ENCODE measurements at places on chromosomes 7 and 10.
A peak's percentile ranks its signal among the peaks of the same experiment; 100 is the strongest.

DNA sequence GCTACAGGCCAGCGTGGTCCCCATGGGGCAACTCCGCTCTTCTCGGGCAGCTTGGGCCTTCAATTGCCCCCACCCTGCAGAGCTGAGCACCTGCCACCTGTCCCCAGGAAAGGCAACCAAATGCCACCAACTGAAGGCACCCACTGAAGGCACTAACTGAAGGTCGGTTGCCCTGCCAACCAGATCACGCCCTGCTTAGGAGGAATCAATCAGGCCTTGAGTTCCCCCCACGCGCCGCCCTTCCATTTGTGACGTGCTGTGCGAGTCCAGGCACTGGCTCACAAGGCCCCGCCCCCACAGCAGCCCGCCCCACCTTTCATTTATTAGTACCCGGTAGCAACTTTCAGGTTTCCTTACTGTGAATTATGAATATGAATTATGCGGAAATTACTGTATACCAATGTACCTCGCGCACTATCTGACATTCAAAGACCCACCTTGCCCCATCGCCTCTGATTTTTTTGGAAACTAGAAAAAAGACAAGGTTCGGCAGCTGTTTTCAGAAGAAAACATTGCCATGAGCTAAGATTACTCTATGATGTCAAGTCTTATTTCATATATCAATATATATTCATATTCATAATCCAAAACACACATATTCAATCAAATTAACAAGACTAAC, 83.6 kb upstream of the ABI1 start:
- no peak for DNase-seq

DNA sequence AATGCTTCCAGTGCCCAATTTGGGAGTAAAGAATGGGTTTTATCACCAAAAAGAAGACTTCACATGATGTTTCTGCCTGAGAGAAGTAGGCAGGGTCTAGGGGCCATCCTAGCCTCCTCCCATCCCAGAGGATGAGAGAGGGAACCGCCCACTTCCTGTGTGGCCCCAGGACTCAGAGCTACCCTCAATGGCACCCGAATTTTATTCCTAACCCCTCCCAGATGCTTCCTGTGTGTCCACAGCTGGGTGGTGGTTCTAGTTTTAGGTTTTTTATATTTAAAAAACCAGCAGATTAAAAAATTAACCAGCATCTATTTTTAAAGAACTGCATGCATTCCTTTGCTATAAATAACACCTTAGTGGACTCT, 583.5 kb downstream of the PTPRN2 start:
- DNase-seq = no peak

DNA sequence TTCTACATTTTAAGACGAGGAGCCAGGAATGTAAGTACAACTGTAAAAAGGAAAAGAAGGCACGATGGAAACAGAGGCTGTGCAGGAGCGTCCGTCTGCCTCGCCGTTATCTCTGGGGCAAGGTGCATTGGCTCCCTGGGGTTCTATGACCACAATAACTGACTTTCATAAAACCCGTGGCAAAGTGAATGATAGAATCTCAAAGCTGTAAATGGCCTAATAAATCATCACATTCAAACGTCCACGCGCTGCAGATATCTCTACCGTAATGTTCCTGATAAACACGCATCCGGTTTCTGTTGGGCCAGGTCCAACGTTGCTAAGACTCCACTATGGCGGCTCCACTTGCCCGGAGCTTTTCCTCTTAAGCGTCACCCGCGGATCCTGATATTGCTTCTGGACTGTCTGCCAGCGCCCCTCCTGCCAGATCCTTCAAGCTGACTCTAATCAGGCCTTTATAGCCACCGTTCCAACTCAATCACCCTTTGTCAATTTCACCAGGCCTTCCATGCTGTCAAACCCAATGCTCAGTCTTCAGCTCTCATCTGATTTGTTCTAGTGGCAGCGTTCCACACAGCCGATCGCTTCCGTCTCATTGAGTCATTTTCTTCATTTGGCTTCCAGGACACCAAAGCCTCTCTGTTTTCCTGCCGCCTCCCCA, 265.6 kb upstream of the FOXK1 start:
- no peak for DNase-seq

- no peak for DNase-seq
Measured at GRCh38 chr10:59237775-59238174, 61.3 kb downstream of the PHYHIPL start.

- DNase-seq = no peak
Measured at GRCh38 chr7:32461484-32461883, 28.7 kb downstream of the LSM5 start.

- DNase-seq = peak; percentile 53
Measured at GRCh38 chr7:148699024-148699781, 500 bp downstream of the CUL1 start.

Measured in head of caudate nucleus (tissue), 42 donors.